ENCODE measurements at places on chromosomes 13 and 19.

DNA sequence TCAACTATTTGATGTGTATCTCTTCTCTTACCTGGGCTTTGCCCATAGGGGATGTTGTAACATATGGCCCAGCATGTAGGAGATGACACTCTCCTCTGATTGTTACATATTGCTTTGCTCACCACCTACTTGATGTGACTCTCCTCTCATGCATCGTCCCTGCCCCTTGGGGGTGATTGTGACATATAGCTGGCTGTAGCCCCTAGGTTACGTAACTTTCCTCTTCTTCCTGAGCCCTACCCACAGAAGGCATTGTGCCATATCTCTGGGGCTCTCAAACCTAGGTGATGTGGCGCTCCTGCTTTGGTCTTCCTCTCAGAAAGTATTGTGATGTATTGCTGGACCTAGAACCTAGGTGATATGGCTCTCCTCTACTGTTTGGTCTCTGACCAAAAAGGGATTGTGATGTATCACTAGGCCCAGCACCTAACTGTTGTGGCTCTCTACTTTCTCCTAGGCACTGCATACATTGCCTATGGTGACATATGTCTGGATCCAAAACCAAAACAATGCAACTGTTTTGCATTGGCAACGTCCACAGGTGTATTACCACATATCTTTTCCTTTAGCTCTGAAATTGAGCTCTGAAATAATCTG lies 71.9 kb upstream of the ZNF724 start:
- no peak for DNase-seq

DNA sequence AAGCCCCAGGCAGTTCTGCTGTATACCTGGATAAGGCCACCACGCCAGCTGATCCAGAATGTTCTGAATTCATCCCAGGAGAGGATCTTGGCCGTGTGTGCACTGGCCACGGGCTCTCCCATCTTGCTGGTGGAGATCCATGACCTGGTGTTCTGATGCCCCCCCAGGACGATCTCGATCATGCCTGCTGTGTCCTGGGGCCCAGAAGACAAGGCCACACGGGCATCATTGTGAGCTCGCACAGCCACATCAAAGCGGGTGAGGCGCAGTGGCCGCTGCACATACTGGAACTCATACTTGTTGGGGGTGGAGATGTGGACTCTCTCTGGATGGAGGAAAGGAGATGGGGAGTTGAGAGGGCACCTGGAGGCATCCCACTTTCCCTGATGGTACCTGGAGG lies 40.1 kb downstream of the F2RL3 start:
- DNase-seq: no peak

DNA sequence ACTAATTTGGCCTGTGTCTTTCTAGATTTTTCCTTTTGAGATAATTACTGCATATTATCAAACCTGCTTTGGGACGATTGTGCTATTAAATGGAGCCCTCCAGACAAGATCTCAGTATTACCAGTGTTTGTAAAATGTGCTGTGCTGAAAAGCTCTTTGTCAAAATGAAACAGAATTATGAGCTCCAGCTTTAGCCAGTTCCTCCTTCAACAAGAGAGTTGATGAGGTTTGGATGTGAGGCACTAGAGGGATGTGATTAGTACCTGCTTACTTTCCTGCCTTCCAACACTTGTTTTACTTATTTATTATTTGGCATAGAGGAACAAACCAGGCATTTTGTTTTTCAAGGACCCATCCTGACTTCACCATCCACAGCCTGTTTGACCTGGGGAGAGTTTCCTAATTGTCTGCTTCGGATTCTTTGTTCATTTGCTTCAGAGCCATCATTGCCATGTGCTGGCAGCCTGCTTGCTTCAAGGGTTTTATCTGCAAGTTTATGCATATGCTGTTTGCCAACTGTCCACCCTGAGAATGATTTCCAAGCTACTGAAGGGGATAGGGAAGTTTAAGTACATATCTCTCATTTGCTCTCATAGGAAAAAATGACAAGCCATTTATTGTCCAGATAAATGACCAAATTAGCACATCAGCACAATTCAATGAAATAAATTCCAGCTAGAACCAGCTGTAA lies 32.9 kb upstream of the CPB2 start:
- no peak for DNase-seq

DNA sequence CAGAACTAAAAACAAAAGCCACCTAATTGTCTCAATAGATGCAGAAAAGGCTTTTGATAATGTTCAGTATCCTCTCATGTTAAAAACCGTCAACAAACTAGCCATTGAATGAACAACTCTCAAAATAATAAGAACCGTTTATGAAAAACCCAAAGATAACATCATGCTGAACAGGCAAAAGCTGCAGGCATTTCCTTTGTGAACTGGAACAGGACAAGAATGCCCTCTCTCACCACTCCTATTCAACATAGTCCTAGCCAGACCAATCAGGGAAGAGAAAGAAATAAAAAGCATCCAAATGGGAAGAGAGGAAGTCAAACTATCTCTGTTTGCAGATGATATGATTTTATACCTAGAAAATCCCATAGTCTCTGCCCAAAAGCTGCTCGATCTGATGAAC lies 179.6 kb upstream of the EDNRB start:
- DNase-seq: no peak

DNA sequence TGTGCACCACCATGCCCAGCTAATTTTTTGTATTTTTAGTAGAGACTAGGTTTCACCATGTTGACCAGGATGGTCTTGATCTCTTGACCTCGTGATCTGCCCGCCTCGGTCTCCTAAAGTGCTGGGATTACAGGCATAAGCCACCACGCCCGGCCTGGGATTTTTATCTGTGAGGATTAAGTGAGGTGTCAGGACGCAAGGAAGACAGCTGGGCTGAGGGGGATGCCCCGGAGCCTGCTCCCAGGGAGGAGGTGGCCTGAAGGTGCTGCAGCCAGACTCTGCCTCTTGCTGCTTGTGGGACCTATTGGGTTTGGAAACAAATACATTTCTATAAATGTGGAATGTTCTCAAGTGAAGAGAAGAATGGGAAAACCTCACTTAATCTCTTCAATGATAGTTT lies 131.6 kb downstream of the OLFM4 start:
- DNase-seq: no peak

DNA sequence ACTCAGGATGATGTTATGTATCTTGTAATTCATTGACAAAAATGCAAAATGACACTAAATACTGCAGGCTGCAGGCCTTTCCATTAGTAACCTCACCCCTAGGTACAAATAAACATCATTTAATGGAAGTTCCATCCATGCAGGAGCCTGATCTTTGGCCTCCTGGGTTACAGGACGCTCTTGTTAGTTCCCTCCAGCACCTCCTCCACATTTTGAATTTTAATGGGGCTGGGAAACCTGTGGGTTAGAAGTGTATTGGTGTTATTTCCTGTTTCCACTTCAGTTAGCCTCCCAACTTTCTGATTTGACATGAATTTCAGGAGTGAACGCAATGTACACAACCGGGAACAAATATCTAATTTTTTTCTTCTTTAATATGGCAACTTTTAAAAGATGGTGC lies 237.1 kb upstream of the ARGLU1 start:
- DNase-seq: no peak

- DNase-seq: no peak
These were observed 107.2 kb downstream of the FNDC3A start for GRCh38 chr13:49082653-49083536.

GRCh38 chr13:29578300-29579085 lies 17.0 kb downstream of the SLC7A1 start:
- DNase-seq: no peak

DNA sequence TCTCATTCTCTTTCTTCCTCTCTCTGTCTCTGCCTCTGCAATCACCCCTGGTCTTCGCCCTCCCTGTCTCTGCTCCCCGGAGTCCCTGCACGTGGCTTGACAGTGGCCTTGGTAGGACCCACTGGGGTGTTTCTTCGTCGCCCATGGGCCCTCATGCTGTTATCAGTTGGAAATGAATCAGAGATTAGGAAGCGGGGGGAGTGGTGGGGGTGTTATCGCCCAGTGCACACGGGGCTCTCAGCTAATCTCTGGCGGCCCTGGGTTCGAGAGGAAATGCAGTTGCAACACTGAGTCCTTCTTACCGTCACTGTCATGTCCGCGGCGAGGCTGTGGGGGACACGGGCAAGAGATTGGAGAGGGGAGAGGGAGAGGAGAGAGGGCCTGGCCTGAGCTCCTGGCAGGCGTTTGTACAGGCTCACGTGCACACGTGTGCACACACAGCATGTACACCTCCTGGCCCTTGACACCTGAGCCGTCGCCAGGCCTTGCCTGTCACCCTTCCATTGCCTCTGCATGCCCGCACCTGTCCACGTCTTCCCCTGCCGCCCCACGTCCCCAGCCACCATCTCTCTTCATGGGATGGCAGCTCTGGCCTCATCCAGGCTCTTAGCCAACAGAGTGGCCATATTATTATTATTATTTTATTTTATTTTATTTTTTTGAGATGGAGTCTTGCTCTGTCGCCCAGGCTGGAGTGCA lies 37.8 kb upstream of the SLC7A10 start:
- no peak for DNase-seq

- peak; percentile 14 for DNase-seq
These were observed 1.1 kb downstream of the SHISA2 start for GRCh38 chr13:26050568-26051230.

- no peak for DNase-seq
These were observed 277 bp downstream of the GIPC1 start for GRCh38 chr19:14495672-14496028.

DNA sequence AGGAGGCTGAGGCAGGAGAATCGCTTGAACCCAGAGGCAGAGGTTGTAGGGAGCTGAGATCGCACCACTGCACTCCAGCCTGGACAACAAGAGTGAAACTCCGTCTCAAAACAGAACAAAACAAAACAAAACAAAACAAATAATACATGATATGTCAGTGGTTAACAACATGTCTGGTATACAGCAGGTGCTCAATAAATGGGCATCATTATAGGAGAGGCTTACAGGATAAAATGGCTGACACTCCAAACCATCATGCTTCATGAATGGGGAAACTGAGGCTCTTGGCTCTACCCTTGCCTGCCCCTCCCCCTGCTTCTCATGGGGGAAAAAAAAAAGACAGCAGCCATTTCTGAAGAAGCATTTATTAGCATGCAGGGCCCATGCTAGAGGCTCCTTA lies 3.0 kb upstream of the RAB3D start:
- DNase-seq: no peak

DNA sequence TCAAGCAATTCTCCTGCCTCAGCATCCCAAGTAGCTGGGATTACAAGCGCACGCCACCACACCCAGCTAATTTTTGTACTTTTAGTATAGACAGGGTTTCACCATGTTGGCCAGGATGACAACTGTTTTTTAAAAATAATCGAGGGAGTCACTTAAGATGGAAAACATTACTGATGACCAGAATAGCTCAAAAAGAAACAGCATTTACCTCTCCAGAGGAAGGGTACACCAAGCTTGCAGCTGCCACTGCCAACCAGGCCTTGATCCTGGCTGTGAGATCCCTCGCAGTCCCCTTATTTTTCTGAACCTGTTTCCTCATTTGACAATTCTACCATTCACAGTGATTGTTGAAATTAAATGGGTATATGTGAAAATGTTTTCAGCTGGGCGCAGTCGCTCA lies 14.5 kb downstream of the PDCD5 start:
- DNase-seq: no peak

DNA sequence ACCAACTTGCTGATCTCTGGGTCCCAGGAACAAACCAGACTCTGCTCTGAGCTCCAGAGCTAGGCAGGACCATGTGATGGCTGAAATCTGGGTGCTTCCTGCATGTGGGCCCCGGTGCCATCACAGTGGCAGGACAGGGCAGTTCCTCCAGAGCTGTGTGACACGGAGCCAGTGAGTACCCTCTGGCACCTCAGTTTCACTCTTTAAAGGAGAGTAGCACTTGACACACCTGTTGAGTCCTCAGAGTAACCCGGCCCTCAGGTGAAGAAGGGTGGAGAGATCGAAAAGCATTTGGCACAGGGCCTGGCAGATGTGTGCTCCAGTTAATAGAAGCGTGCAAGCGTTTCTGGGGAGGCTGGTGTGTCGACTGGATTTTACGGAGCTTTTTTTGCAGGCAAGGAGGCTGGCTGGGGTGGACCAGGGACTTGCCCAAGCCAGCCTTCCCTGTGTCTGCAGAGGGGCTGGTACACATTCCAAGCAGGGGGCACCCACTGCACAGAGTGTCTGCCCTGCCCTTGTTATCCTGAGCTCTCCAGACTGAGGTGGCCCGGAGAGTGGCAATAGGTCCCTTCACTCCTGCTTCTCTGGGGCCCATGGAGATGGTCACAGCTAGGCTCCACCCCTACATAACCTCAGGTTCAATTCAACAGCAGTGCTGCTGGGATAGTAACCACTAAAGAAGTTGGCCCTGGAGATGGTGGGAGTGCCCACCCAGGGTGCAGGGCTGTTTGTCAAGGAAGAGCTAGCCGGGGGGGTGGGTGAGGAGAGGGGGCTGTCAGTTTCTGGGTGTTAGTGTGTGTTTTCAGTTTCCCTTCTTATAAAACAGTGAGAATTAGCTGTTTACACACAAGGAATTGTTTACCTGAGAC lies 8.3 kb downstream of the RPS19 start:
- DNase-seq: no peak

DNA sequence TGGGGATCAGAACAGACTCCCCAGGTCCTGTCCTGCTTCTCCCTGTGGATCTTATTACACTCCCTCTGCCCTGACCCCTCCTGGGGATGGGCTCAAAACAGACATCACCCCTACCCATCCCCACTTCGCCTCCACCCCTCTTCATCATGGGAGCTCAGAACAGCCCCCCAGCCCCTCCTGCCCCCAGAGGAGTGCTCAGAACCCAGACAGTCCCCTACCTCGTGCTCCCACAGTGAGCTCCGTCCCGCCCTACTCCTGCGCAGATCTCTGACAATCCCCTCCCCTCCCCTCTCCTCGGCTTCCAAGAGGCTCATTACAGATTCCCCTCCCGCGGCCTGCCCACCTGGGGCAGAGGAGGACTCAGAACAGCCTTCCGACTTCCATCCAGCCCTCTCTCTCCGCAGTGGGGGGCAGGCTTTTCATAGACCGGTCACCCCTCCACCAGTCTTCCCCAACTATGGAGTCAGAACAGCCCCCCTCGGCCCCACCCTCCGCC lies 6.1 kb downstream of the NXNL1 start:
- no peak for DNase-seq

DNA sequence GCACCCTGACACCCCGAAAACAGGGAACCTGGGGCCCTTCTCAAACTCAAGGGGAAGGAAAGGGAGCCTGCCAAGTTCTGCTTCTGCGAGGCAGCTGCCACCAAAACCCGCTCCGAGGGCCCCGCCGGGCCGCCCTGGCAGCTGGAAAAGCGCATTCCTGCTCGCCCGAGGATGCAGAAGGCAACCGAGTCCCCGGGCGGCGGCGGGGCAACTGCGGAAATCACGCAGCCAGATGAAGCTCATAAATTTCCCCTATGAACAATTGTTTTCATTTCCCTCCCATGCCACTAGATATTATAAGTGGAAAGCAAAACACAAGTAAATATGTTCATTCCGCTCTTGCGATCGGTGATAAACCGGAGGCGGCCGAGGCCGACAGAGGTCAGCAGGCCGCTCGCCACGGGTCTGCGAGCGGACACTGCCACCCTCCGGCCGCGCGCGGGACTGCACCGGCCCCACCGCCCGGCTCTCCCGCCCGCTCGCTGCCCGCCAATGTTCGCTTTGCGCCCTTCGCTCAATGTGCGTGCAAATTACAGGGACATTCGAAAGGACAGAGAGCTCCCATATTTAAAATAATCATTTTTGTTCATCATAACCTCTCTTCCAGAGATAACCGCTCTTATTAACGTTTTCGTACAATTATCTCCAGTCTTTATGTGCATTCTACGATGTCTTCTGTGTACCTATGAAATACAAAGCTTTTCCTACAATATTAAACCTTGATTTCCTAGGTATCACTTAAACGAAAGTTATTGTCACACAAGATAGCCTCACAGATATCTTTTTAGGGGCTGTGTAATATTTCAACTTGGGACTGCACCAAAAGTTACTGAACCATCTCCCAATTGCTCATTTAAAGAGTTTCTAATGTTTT lies 120.8 kb upstream of the ZNF507 start:
- DNase-seq: peak; percentile 61
